Upper lobe of right lung (tissue), 1 donor: ENCODE measurements at places on chromosomes 3 and 15.

DNA sequence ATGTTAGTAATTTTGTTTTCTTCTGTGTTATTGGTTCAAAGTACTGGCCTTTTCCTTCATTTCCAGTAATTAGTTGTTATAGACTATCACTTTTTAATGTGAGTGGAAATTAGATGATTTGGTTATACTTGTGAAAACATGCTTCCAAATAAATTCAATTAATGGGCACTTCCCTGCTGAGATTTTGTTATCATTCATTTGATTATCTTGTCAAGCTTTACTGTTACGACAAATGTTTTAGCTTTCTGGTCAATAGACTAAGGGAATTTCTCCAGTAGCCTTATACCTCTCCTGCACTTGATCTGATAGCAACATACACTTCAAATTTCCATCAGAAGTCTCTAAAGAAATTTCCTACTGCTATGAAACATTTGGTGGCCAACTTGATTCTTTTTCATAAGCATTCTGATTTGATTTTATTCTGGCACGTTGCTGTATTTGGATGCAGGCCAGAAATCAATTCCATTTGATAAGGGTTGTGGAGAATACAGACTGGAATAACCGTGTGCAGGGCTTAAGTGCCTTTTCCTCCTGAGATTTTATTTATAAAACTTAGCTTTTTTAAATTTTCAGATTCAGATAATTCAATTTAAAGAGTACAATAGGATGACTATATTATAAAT lies 573.8 kb upstream of the NAALADL2 start:
- DNase-seq: no peak
- no peaks in the 10 kb centered on the region for H3K27me3 ChIP-seq
- no peak overlapping the region for H3K4me3 ChIP-seq
- no peaks in the 10 kb centered on the region for H3K36me3 ChIP-seq

GRCh38 chr3:158165730-158166129 lies 55.8 kb downstream of the RSRC1 start:
- no peak for DNase-seq
- no peaks in the 10 kb centered on the region for H3K36me3 ChIP-seq
- H3K4me1 ChIP-seq: no peaks in the 10 kb centered on the region
- H3K4me3 ChIP-seq: no peak overlapping the region
- no peaks in the 10 kb centered on the region for H3K27me3 ChIP-seq

- no peaks in the 10 kb centered on the region for H3K36me3 ChIP-seq
- no peak overlapping the region for H3K4me3 ChIP-seq
- H3K27me3 ChIP-seq: no peaks in the 10 kb centered on the region
- DNase-seq: no peak
Measured at GRCh38 chr15:48017747-48018146, 103.0 kb upstream of the SLC24A5 start.

DNA sequence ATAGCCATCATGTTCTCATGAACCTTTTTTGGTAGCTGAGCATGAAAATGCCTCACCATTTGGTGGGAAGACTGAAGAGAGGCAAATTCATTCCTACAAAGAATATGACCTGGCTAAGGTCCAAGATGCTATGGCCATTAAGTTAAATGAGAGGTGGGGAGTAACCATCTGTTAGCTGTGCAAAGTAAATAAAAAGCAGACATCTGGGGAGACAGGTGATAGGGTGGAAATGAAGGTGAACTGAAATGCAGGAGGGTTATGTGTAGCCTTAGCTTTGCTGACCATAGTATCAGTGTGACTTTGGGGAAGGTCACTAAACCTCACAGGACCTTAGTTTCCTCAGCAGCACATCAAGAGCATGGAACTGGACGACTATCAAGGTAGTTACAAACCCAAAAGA lies 111.0 kb upstream of the STRIT1 start:
- no peaks in the 10 kb centered on the region for H3K4me1 ChIP-seq
- no peaks in the 10 kb centered on the region for H3K36me3 ChIP-seq
- H3K27me3 ChIP-seq: no peaks in the 10 kb centered on the region
- no peak overlapping the region for H3K4me3 ChIP-seq
- no peak overlapping the region for H3K27ac ChIP-seq
- DNase-seq: no peak

DNA sequence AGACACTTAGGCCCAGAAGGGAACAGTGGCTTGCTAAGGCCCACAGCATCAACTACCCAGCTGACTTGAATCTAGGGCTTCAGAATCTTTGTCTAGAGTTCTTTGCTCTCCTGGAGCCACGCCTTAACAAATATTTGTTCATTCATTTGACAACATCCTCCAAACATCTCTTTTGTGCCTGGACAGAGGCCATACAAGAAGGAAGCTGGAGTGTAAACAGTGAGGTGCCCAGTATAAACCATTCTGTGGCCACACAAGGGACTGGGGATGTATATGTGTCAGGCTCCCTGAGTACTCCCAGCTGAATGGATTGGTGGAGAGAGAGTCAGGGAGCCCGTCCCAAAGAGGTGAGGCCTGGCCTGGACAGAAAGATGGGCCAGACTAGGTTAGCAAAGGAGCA lies 3.4 kb downstream of the CIB2 start:
- H3K27ac ChIP-seq: no peak overlapping the region
- H3K4me1 ChIP-seq: peaks cover 11% of the 10 kb centered on the region
- H3K36me3 ChIP-seq: no peaks in the 10 kb centered on the region
- no peaks in the 10 kb centered on the region for H3K27me3 ChIP-seq

DNA sequence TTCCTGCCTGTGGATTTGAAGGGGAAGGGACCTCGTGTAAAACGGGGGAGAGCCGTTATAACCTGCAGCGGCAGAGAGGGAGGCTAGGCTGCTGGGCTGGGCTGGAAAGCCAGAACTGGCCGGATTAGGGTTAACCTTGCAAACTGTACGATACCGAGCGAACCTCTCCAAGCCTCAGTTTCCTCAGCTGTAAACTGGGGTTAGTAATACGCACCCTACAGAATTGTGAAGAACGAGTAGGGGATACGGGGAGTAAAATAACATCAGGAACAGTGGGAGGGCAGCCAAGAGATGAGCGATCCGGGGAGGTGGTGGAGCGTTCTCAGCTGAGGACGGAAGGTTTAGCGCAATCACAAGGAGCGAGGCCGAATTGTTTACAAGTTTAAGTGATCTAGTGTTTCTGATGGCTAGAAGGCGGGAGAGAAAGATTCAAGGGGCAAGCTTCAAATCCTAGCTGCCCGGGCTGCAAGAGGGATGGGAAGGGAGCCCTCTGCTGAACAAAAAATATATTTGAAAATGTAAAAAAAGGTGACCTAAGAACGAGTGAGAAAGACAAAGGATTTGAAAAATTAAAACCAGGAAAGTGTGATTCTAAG lies 768 bp upstream of the SEMA5B start:
- no peak for DNase-seq
- peaks cover 45% of the 10 kb centered on the region for H3K27me3 ChIP-seq
- H3K4me1 ChIP-seq: peaks cover 25% of the 10 kb centered on the region
- peak overlapping the region; percentile 58 for H3K4me3 ChIP-seq
- H3K36me3 ChIP-seq: no peaks in the 10 kb centered on the region

DNA sequence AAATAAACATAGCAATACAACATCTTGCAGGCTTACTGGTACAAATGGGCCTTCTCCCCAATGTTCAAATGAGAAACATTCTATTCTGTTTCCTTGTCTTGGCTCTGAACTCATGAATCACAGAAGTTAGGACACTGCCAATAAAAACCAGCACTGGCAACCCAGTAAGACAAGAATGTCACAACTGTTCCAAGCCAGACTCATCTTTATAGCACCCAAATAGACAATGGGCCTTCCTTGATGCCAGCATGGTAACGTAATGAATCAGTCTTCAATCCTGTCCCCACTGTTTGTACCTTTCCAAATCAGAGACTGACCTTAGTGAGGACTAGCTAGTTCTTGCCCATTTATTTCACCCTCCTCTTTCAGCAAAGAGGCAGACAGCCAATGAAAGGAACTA lies 14.1 kb upstream of the RPS17 start:
- no peak overlapping the region for H3K4me3 ChIP-seq
- no peaks in the 10 kb centered on the region for H3K27me3 ChIP-seq
- no peaks in the 10 kb centered on the region for H3K4me1 ChIP-seq

DNA sequence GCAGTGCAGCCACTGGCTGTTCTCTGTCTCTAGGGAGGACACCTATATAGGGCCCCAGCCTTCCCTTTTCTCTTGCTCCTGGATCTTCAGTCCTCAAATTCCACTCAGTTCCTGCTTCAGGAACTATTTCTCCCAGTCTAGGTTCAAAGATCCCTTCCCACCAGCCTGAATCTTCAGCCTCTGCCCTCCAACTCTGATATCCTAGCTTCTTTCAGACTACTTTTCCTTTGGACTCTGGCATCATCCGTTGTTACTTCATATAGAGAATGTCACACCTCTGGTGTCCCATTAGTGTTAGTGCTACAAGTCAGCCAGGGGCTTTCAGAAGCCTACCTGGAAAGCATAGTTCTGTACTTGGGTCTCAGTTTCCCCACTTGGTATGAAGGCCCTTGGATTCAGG lies 10.0 kb upstream of the HPS3 start:
- no peak overlapping the region for H3K27ac ChIP-seq
- no peaks in the 10 kb centered on the region for H3K27me3 ChIP-seq
- no peaks in the 10 kb centered on the region for H3K36me3 ChIP-seq
- DNase-seq: no peak
- no peaks in the 10 kb centered on the region for H3K4me1 ChIP-seq
- no peak overlapping the region for H3K4me3 ChIP-seq

DNA sequence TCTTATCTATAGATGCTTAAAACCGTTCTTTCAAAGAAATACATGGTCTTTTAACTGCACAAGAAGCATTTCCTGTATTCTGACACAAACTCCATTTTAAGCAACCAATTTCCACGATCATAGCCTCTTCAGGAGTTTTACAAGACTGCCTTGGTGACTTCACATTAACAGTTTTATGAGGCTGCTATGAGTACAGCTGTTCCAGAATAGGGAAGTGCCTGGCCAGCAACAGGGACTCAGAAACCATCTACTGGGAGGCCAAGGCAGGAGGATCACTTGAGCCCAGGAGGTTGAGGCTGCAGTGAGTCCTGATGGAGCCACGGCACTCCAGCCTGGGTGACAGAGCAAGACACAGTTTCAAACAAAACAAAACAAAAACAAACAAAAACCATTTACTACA lies 78.4 kb downstream of the B3GNT5 start:
- no peak overlapping the region for H3K4me3 ChIP-seq
- no peaks in the 10 kb centered on the region for H3K4me1 ChIP-seq
- H3K36me3 ChIP-seq: no peaks in the 10 kb centered on the region

- peaks cover 14% of the 10 kb centered on the region for H3K4me1 ChIP-seq
- no peak for DNase-seq
- H3K27ac ChIP-seq: peak overlapping the region; percentile 63
- H3K36me3 ChIP-seq: no peaks in the 10 kb centered on the region
Measured at GRCh38 chr3:42745776-42746454, 27.1 kb downstream of the CCDC13 start.

- H3K36me3 ChIP-seq: no peaks in the 10 kb centered on the region
- H3K27ac ChIP-seq: no peak overlapping the region
- H3K4me3 ChIP-seq: no peak overlapping the region
- no peaks in the 10 kb centered on the region for H3K4me1 ChIP-seq
Measured at GRCh38 chr3:161355508-161355907, 15.8 kb downstream of the SPTSSB start.

- H3K4me3 ChIP-seq: peak overlapping the region; percentile 8
- no peaks in the 10 kb centered on the region for H3K27me3 ChIP-seq
- peaks cover 41% of the 10 kb centered on the region for H3K36me3 ChIP-seq
- H3K4me1 ChIP-seq: peaks cover 24% of the 10 kb centered on the region
- DNase-seq: no peak
- peak overlapping the region; percentile 21 for H3K27ac ChIP-seq
Measured at GRCh38 chr3:123618076-123618708, 33.3 kb upstream of the HACD2 start.

GRCh38 chr3:52438579-52439425 lies 6.1 kb downstream of the SEMA3G start:
- no peaks in the 10 kb centered on the region for H3K36me3 ChIP-seq
- no peak overlapping the region for H3K4me3 ChIP-seq
- H3K27ac ChIP-seq: no peak overlapping the region
- DNase-seq: no peak
- H3K4me1 ChIP-seq: peaks cover under 1% of the 10 kb centered on the region
- no peaks in the 10 kb centered on the region for H3K27me3 ChIP-seq

DNA sequence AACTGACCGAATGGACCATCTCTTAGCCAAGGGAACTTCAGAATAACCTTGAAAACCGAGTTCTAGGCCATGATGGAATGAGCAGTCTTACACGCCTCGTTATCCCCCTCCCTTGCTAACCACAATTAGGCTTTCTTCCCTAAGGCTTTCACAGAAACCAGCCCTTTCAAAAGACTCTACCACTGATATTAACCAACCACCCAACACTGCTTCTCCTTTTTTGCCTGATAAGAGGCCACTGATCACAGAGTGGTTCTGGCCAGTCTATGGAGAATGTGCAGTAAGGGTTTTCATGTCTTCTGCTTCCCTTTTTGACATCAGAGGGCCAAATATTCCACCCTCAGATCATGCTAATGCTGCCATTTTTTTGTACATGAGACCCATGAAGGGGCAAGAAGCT lies 59.3 kb downstream of the MCF2L2 start:
- no peak overlapping the region for H3K27ac ChIP-seq
- DNase-seq: no peak

- no peak overlapping the region for H3K4me3 ChIP-seq
- no peak for DNase-seq
- H3K4me1 ChIP-seq: no peaks in the 10 kb centered on the region
- H3K36me3 ChIP-seq: no peaks in the 10 kb centered on the region
Measured at GRCh38 chr3:158313338-158313927, 203.5 kb downstream of the RSRC1 start.

DNA sequence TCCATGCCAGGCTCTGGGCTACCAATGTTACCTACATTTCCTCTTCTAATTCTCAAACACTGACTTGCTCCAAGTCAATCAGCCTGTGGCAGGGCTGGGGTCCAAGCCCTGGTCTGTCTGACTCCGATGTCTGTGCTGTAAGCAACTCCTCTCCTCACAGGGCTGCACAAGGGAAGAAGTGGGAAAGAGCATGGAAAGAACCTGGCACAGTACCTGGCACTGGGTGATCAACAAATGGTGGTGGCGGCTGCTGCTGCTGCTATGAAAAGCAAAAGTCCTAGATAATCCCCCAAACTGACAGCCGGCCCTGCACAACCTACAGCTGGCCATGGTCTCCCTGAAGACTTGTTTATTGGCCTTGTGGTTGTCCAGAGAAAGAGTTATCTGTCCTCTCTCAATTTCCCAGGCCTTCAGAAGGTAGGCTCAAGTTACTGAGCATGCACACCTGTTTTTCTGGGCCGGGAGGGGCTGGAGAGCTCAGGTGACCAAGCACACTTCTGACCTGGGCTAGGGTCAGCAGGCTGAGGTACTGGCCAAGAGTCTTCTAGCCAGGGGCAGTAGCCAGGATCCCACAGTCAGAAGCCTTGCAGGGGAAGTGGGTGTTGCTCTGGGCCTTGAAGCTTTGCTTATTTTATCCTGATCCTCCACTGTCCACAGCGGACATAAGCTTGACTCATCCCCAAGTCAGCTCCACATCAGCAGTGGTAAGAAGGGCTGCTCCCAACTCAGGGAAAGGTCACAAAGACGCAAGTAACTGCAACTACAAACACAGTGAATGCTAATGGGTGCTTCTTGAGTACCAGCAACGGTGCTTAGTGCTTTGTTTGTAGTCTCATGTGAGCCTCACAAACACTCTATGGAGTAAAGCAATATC lies 35.3 kb upstream of the KY start:
- H3K4me3 ChIP-seq: no peak overlapping the region
- H3K27me3 ChIP-seq: no peaks in the 10 kb centered on the region
- no peaks in the 10 kb centered on the region for H3K4me1 ChIP-seq
- H3K27ac ChIP-seq: no peak overlapping the region

- no peak overlapping the region for H3K27ac ChIP-seq
- no peak overlapping the region for H3K4me3 ChIP-seq
- DNase-seq: peak; percentile 26
- no peaks in the 10 kb centered on the region for H3K36me3 ChIP-seq
Measured at GRCh38 chr3:10557781-10558373, 52.5 kb upstream of the ATP2B2 start.
